ENCODE measurements at places on chromosomes 3 and 15.
A peak's percentile ranks its signal among the peaks of the same experiment; 100 is the strongest.

GRCh38 chr15:76150513-76150912 lies 90.7 kb downstream of the TMEM266 start:
- DNase-seq, result no peak

DNA sequence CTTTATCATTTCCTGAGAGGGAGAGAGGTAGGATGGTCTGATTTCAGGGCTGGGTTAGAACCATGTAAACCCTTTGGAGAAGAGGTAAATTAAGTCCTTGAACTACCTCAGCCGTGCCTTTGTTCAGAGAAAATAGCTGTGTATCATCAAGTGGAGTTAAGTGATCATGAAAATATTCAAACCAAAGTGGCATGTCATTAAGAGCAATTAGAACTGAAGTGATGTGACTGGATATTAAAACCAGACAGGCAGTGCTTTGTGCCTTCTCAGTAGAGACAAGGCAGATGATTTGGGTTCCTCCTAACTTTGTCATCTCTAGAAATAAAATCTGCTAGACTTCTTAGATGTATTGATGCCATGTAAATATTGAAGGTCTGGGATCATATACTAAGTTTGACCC lies 171.5 kb downstream of the IL5RA start:
- no peak for DNase-seq

DNA sequence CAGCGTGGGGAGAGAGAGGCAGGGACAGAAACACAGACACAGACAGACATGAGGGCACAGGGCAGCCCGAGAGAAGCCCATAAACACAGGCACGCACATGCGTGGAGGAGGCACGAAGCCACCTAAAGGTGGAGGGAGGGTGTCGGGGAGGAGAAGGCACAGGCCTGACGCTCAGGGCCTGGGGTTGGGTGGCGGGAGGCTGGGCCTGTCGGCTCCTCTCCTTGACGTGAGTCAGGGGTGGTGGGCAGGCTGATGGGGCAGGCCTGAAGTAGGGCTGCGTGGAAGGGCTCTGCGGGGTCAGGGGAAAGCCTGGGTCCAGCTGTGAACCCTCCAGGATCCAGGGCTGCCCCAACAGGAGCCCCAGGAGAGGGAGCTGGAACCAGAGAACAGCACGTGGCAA lies 74.2 kb downstream of the EPHB3 start:
- no peak for DNase-seq

DNA sequence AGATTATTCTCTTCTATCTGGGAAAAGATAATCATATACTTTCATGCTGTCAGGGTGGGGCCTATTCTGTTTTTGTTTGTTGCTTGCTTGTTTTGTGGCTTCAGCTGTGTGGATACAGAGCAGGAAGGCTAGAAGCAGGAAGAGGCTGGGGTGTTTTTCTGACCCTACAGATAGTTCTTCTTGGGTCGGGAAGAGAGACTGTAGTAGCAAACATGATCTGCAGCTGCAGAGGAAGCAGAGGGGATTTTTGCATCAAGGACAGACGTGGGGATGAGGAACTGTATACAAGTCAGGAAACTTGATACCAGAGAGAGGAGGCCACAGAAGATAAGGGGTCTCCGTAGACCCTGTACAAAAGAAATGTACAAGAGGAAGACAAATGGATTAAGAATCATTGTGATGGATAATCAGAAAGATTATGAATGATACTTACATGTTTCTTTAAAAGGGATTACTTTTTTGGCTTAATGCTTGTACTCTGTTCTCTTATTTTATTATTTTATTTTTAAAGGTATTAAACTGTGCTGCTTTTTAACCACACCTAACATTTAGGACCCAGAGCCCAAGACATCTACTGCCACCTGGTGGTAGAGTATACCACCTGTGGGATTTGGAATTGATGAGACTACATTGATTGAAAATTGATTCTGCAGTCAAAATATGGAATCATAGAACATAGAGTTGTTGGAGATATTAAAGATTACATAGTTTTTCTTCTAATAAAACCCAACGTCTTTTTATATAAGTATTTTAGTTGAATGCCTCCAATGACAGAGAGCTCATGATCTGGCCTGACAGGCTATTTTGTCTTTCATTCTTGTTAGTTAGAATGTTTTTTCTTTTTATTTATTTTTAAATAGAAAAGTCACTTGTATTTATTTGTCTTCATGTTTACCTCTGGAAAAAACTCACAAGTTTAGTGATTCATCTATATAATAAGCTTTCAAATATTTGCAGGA lies 87.3 kb upstream of the ROPN1 start:
- peak; percentile 30 for DNase-seq

Data from B cell (primary cell).